ENCODE measurements at places on chromosomes 16 and 17. TPM values are rescaled to one million over a fixed set of nuclear protein-coding genes. Genes with fewer than 3 reads are reported as not detected.

Gene PYY
- total RNA-seq, result not detected

GRCh38 chr17:55157165-55157564, 107.6 kb upstream of the HLF start:
- no peak for DNase-seq

Gene CCDC154
- 0.22 TPM for total RNA-seq

- DNase-seq, result no peak
Observed at GRCh38 chr17:5431949-5432556, 6.9 kb downstream of the C1QBP start.

Gene TNP2
- total RNA-seq, result not detected

- DNase-seq, result peak; percentile 94
Observed at GRCh38 chr17:32877164-32877764, 340 bp upstream of the MYO1D start.

GRCh38 chr17:30788918-30789317, 35.6 kb downstream of the CRLF3 start:
- DNase-seq, result no peak

Gene KRTAP9-4
- total RNA-seq, result not detected

DNA sequence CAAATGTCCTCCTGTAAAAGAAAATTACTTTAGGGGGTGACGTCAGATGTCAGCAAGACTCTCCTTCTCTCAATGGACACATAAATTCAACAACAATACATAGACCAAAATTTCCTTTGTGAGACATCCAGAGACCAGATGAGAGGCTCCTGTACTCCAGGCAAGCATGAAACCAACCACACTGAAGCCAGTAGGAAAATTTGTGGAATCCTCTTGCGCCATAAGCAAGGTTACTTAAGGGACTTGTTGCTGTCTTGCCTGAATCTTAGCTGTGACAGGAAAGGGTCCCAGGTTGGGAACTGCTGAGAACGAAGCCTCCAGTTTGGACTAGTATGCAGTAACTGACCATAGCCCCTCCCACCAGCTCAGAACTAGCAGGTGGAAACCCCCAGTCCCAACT, 56.0 kb downstream of the CEP112 start:
- no peak for DNase-seq

GRCh38 chr17:47239967-47240651, 13.5 kb upstream of the ITGB3 start:
- DNase-seq, result peak; percentile 72

DNA sequence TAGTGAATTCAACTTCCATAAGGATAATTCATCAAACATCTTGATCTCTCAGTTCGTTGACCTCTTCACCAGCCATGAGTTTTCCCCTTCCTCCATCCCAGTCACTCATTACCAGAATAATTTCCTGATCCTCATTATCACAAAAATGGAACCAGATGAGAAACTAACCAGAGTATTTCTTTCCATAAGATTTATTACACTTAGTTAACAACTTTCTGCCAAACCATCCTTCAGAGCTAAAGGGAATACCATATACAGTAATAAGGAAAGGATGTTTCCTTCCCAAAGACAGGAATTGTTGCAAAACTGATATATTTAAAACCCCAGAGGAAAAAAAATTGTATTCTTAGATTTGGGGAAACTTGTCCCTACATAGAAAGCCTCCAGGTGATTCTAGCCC, 8.6 kb downstream of the KRTAP29-1 start:
- no peak for DNase-seq

DNA sequence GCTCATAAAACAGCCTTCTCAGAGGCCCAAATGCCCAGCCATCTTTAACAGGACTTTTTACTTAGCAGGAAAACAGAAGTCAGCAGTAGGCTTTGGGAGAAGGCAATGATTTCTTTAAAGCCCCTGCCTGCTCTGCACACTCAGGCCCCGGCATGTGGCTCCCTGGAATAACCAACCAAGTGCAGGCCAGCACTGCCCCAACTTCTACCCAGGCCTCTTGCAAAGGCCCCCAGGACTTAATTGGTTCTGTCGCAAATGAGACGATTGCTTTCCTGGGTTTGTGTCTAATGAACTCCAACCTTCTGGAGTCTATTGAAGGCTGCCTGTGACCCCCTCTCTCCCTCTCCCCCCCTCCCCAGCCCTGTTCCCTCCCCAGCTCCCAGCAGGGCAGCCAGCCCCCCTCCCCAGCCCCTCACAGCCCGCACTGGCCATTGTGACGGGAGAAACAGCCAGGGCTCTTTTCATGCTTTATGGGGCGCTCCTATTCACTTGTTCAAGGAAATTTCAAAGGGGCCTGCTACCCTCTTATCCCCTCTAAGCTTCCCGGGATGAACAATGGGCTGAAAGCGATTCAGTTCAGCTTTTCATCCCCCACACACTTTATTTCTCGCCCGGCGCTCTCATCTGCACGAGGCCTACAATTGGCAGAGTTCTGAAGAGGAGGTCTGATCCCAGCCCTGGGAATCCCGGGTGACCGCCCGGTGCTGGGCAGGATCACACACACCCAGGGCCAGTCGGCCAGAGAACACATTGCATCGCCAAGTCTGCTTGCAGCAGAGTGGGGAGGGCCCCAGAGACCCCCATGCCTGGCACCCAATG, 15.5 kb downstream of the AXIN2 start:
- no peak for DNase-seq

Gene PVALEF
- not detected for total RNA-seq

Gene RNF112
- total RNA-seq, result not detected

- DNase-seq, result no peak
Observed at GRCh38 chr16:68022278-68022727, 729 bp downstream of the DDX28 start.

- no peak for DNase-seq
Observed at GRCh38 chr17:20087538-20088250, 78.5 kb downstream of the SPECC1 start.

- DNase-seq, result no peak
Observed at GRCh38 chr16:66275775-66276428, 90.6 kb upstream of the CDH5 start.

- DNase-seq, result peak; percentile 3
Observed at GRCh38 chr17:2695243-2695960, 16.2 kb downstream of the CLUH start.

Gene MAPT
- 1.1 TPM for total RNA-seq

GRCh38 chr17:78183916-78184315, 2.9 kb downstream of the TK1 start:
- no peak for DNase-seq

DNA sequence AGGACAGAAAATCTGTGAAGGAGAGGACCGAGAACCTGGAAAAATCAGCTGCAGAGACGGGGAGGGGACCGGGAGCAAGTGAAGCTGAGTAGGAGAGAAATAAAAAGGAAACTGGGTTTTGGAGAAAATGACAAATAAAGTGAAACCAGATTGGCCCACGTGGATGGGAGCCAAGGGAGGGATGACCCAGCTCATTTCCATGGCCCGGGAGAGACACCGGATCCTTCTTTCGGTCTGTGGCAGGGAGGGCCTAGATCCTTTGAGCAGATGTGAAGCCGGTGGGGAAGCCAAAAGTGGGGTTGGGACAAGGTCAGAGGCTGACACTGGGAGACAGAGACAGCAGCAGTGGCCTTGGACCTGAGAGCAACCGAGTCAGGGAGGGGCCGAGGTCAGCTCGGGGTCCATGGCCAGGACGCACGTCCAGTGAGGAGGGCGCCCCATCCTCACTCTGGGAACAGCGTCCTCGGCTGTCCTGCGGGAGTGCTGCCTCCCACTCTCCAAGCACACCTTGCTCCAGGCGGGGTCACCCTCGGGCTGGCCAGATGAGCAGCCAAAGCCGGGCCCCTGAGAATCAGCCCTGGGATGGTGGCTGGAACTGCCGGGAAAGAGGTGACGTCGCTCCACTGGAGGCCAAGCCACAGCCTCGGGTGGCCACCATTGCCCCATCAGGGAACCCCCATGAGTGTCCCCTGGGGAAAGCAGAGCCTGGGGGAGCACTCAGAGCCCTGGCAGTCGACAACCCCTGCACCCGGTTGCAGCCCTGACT, 50.8 kb upstream of the CDR2 start:
- DNase-seq, result no peak

Gene TBC1D3B
- total RNA-seq, result 0.60 TPM

DNA sequence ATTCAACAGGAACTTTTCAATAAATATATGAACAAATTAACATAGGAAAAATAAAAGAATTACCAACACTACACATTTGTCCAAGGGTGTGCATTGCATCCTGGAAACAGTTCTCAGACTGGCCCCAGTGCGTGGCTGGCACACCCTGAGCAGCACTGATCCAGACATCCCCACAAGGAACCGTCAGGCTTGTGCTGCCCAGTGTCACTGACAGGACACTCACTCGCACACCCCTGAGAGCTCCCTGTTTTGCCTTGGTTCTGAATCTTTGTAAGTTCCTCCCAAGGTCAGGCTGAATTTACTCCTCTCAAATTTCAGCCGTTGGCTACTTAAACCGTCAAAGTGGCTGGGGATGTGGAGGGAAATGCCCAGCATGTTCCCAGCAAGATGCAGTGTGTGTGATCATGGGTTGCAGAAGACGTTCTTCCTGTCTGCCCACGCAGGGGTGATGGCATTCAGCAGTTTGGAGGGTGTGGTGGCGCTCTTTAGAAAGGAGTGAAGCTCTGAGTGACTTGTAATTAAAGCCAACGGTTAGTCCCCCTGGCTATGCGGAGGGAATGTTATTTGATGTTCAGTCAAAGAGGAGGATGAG, 1.7 kb downstream of the MT2A start:
- DNase-seq, result no peak

GRCh38 chr17:7380321-7380720, 568 bp upstream of the TNK1 start:
- no peak for DNase-seq

- DNase-seq, result no peak
Observed at GRCh38 chr17:49664706-49665211, 13.1 kb downstream of the SPOP start.

Gene GAS7
- 0.33 TPM for total RNA-seq

Gene ATP1B2
- 4.7 TPM for total RNA-seq

Data from K562 (cell line).